Chondrocyte (in vitro differentiated cells): ENCODE measurements at places on chromosomes 4 and X. TPM values are rescaled to one million over a fixed set of nuclear protein-coding genes. Genes with fewer than 3 reads are reported as not detected.

The EPHA5 gene
- total RNA-seq: 1.1 to 51.8 TPM (median 1.6 TPM) in 3 replicates

The PAGE4 gene
- not detected in 3 replicates for total RNA-seq

The CXCL10 gene
- total RNA-seq: not detected in 3 replicates

GRCh38 chr4:153207567-153207966, 3.3 kb downstream of the TRIM2 start:
- H3K4me3 ChIP-seq: no peak overlapping the region
- DNase-seq: no peak
- no peak overlapping the region for H3K27ac ChIP-seq
- peaks cover 9% of the 10 kb centered on the region for H3K4me1 ChIP-seq
- no peaks in the 10 kb centered on the region for H3K27me3 ChIP-seq

GRCh38 chr4:106444557-106444956, 76.0 kb upstream of the GIMD1 start:
- peaks cover 1% of the 10 kb centered on the region for H3K27me3 ChIP-seq
- no peak overlapping the region for H3K27ac ChIP-seq
- H3K4me1 ChIP-seq: peaks cover 5% of the 10 kb centered on the region
